ENCODE measurements at places on chromosomes 12 and 14.

- no peak for DNase-seq
- H3K36me3 ChIP-seq = no peaks in the 10 kb centered on the region
- no peaks in the 10 kb centered on the region for H3K4me1 ChIP-seq
- H3K4me3 ChIP-seq = no peak overlapping the region
- H3K27ac ChIP-seq = no peak overlapping the region
Observed at GRCh38 chr12:88362439-88362838, 217.8 kb downstream of the KITLG start.

DNA sequence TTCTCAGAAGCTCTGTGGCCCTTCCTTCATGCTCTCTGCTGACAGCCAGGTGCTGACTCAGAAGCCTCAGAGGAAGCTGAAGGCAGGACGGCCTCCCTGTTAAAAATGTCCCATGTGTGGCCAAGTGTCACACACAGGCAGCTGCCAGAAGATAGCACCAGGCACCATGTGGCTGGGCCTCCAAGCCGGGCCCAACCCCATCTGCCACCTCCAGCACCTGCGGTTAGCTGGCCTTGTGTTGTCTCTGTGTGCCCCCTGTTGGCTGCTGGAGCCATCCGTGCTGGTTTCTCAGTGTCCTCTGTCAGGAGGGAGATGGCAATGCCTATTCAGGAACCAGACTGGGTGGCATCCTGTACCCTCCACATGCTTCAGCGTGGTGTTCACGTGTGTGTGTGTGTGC, 63.2 kb downstream of the TSPAN11 start:
- no peaks in the 10 kb centered on the region for H3K36me3 ChIP-seq
- H3K27ac ChIP-seq = no peak overlapping the region
- DNase-seq = peak; percentile 73

- no peak for DNase-seq
- H3K27me3 ChIP-seq = no peaks in the 10 kb centered on the region
- no peaks in the 10 kb centered on the region for H3K36me3 ChIP-seq
- H3K4me3 ChIP-seq = no peak overlapping the region
Observed at GRCh38 chr14:68461086-68461485, 331.8 kb downstream of the ZFP36L1 start.

DNA sequence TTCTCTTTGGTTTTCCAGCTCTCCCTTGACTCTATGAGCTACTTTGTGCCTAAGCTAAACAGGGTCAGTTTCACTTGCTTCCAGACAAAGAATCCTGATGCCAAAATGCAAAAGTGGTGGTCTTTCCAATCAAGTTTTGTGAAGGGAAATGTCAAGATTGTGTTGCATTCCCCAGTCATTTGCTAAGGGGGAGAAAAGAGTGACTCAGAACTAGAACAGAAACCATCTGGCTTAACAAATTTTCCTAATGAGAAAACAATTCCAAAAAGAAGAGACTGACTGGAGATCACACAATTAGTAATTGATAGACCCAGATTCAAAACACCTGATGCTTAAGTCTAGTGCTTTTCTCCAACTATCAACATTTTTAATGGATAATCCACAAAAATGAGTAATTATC, 235.1 kb upstream of the DIO2 start:
- H3K4me1 ChIP-seq = peaks cover 13% of the 10 kb centered on the region
- no peaks in the 10 kb centered on the region for H3K36me3 ChIP-seq
- no peak overlapping the region for H3K4me3 ChIP-seq
- DNase-seq = no peak

- H3K27ac ChIP-seq = no peak overlapping the region
- H3K36me3 ChIP-seq = no peaks in the 10 kb centered on the region
- H3K27me3 ChIP-seq = no peaks in the 10 kb centered on the region
Observed at GRCh38 chr14:99552021-99552553, 51.9 kb downstream of the CCDC85C start.

GRCh38 chr12:26791301-26791791, 41.6 kb downstream of the ITPR2 start:
- H3K36me3 ChIP-seq = no peaks in the 10 kb centered on the region
- no peak overlapping the region for H3K4me3 ChIP-seq
- H3K27ac ChIP-seq = no peak overlapping the region
- peaks cover 3% of the 10 kb centered on the region for H3K4me1 ChIP-seq
- H3K27me3 ChIP-seq = no peaks in the 10 kb centered on the region

GRCh38 chr12:79057540-79057939, 193.0 kb downstream of the SYT1 start:
- H3K27ac ChIP-seq = no peak overlapping the region
- no peak for DNase-seq
- no peaks in the 10 kb centered on the region for H3K36me3 ChIP-seq

GRCh38 chr14:103941973-103942736, at the start of gene RD3L:
Gene RD3L, minus strand, starts transcription at chr14:103942529. Its CDS starts 834 bp downstream, at chr14:103941695.
- H3K4me1 ChIP-seq = no peaks in the 10 kb centered on the region
- no peak within 1 kb of the TSS for H3K4me3 ChIP-seq
- H3K27ac ChIP-seq = no peak within 1 kb of the TSS
- no peaks in the 10 kb centered on the region for H3K27me3 ChIP-seq
- no peak for DNase-seq

GRCh38 chr12:116337312-116337711, 59.8 kb upstream of the MED13L start:
- no peaks in the 10 kb centered on the region for H3K27me3 ChIP-seq

GRCh38 chr12:95648990-95649791, 97.9 kb upstream of the USP44 start:
- H3K4me3 ChIP-seq = no peak overlapping the region
- H3K4me1 ChIP-seq = peaks cover 2% of the 10 kb centered on the region
- no peak overlapping the region for H3K27ac ChIP-seq
- no peak for DNase-seq

GRCh38 chr12:18586581-18586980, 151.2 kb downstream of the PLCZ1 start:
- H3K27me3 ChIP-seq = no peaks in the 10 kb centered on the region
- no peaks in the 10 kb centered on the region for H3K4me1 ChIP-seq
- no peak overlapping the region for H3K4me3 ChIP-seq
- DNase-seq = no peak

- H3K27me3 ChIP-seq = no peaks in the 10 kb centered on the region
- H3K36me3 ChIP-seq = no peaks in the 10 kb centered on the region
- H3K27ac ChIP-seq = no peak overlapping the region
- peaks cover 8% of the 10 kb centered on the region for H3K4me1 ChIP-seq
Observed at GRCh38 chr14:83826838-83827237, 1703.1 kb upstream of the FLRT2 start.

DNA sequence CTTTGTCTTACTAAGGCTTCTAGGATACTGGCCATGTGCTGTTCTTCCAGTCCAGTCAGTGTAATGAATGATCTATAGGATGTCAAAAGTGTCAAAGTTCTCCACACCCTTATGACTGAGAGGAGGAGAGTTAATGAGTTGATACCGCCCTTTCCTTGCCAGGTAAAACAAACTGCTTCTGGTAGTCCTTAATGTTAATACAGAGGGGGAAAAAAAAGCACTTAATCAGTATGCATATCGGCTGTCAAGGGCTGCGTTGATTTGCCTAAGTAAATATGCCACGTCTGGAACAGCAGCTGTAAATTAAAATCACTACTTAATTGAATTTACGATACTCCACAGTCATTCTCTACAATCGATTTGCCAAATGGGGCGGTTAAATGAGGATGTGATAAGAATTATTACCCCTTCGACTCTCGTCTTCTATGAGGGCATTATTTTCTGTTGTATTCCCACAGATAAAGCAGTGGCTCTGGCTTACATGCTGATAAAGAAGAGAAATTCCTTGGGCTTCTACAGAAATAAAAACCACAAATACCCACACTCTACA, 416.0 kb downstream of the KCNH5 start:
- H3K27me3 ChIP-seq = no peaks in the 10 kb centered on the region
- H3K4me1 ChIP-seq = no peaks in the 10 kb centered on the region
- H3K4me3 ChIP-seq = no peak overlapping the region
- H3K27ac ChIP-seq = no peak overlapping the region
- DNase-seq = no peak
- H3K36me3 ChIP-seq = no peaks in the 10 kb centered on the region

DNA sequence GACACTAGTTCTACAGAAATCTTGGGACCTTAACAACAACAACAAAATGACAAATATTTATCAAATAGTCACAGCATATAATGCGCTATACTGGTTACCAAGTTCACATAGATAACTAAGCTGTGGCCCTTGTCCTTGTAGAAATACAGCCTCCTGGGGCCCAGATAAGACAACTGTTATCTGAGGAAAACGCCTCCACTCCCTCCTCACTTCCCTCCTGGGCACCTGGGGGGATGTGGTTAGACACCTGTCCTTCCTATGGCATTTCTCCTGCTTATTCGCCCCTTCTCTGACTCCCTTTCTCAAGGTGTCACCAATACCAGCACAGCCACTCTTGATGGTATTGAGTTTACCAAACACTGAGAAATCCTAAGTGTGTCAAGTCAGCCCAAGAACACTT, 419.4 kb downstream of the RAD51B start:
- no peak overlapping the region for H3K27ac ChIP-seq
- no peaks in the 10 kb centered on the region for H3K27me3 ChIP-seq
- no peaks in the 10 kb centered on the region for H3K36me3 ChIP-seq
- H3K4me3 ChIP-seq = no peak overlapping the region

- no peaks in the 10 kb centered on the region for H3K36me3 ChIP-seq
- H3K4me1 ChIP-seq = peaks cover 31% of the 10 kb centered on the region
- no peak overlapping the region for H3K27ac ChIP-seq
- H3K4me3 ChIP-seq = no peak overlapping the region
- no peaks in the 10 kb centered on the region for H3K27me3 ChIP-seq
Observed at GRCh38 chr12:66688846-66689439, 10.1 kb upstream of the GRIP1 start.

DNA sequence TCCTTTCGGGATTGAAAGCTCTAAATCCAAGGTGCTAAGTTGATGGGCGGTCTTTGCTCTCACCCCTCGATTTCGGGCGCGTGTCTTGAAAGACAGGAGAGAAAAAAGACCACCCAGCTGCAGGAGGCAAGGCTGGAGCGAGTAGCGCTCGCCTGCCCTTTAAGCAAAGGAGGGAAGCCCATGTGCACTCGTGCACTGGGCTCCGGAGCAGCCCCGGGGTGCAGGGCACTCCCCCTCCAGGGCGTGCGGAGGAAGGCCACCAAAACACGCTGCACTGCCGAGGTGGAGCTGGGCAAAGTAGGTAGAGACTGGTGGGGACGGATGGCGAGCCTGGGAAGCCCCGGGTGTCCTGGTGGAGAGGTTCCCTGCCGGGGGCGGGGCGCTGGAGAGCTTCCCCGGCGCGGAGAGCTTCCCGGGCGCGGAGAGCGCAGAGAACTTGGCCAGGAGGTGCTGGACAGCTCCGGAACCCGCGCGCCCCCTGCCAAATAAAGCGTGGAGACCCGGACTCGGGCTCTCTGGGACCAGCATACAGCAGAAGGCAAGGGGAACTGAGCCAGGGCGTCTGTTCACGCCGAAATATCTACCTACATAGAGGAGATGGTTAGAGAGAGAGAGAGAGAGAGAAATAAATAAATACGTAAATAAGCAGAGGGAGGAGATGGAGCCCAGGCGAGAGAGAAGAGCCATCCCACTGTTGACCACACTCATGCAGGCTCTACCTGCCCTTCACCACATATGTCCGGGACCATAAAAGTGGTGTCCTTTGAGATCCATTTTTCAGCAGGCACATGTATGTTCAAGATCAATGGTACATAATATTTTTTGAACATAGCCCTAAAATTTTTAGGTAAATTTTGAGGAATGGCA, 662 bp upstream of the NELL2 start:
- DNase-seq = peak; percentile 90
- H3K36me3 ChIP-seq = no peaks in the 10 kb centered on the region
- H3K27me3 ChIP-seq = peaks cover 16% of the 10 kb centered on the region
- peak overlapping the region; percentile 91 for H3K4me3 ChIP-seq
- 0 out of 2 replicates have a peak overlapping the region, but pooled peaks have one; percentile 52 for H3K27ac ChIP-seq
- peaks cover 13% of the 10 kb centered on the region for H3K4me1 ChIP-seq

- H3K27ac ChIP-seq = no peak overlapping the region
- H3K36me3 ChIP-seq = no peaks in the 10 kb centered on the region
- no peak overlapping the region for H3K4me3 ChIP-seq
- H3K4me1 ChIP-seq = peaks cover 8% of the 10 kb centered on the region
Observed at GRCh38 chr12:65565601-65566560, 258.4 kb upstream of the HMGA2 start.

DNA sequence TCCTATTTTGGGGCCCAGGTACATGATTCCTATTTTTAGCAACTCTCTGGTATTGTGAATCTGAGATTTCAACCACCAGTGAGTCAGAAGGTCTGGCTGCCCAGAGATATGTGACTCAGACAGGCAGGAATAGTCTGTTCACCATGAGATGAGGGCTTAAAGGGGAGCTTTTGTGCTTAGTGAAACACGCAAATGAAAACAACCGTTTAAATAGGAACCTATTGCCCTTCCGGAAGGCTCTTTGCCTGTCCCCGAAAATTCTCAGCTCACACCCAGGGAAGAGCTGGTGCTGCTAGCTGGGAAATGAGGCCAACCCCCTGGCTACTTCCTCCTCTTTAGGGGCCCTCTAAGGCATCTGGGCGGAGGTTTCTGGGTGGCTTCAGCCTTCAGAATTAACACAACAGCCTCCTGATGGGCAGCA, 283.6 kb downstream of the CACNA1C start:
- DNase-seq = no peak
- no peaks in the 10 kb centered on the region for H3K36me3 ChIP-seq
- H3K27me3 ChIP-seq = no peaks in the 10 kb centered on the region

DNA sequence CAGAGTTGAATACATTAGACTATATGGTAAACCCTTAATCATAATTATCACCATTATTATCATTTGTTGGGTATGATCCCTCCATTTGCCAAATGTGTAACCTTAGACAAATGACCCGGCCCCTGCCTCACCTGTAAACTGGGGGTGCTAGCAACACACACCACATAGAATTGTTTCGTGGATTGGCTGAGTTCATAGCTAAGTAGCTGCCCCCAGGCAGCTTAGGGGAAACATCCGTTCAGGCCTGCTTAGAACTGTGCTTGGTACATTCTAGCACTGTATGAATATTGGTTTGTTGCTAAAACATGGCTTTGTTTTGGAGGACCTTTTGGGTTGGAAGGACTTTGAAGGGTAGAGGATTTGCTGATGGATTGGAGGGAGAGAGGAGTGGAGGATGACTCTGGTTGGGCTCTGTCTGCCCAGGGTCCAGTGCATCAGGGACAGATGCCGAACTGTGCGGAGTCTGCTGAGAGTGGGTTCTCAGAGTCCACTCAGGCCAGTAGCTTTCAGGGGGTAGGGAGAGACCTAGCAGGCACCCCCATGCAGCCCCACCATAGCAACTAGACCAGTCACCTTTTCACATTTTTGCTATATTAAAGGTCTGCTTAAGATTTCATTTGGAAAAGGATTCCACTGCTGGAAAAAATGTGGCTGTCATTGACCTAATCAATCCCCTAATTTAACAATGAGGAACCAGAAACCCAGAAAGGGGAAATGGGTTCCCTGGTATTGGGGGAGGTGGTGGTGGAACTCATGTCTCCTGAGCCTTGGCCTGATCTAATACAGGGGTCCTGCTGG, 2.2 kb downstream of the RIN3 start:
- H3K27ac ChIP-seq = no peak overlapping the region
- no peaks in the 10 kb centered on the region for H3K4me1 ChIP-seq
- no peak for DNase-seq
- H3K4me3 ChIP-seq = no peak overlapping the region
- H3K27me3 ChIP-seq = peaks cover 40% of the 10 kb centered on the region
- H3K36me3 ChIP-seq = no peaks in the 10 kb centered on the region
